Fibroblast of villous mesenchyme (primary cell): ENCODE measurements at places on chromosomes 12 and 14. TPM values are rescaled to one million over a fixed set of nuclear protein-coding genes. Genes with fewer than 3 reads are reported as not detected.
A peak's percentile ranks its signal among the peaks of the same experiment; 100 is the strongest.

Gene SERPINA10
- not detected in 2 replicates for total RNA-seq

Gene ANO2
- 0.43 TPM in 1 of 2 replicates, not detected in the other for total RNA-seq

Gene PLCZ1
- total RNA-seq = not detected in 2 replicates

Gene TROAP
- 11.3 and 14.7 TPM in 2 replicates for total RNA-seq

Gene LIN52
- 10.0 and 11.2 TPM in 2 replicates for total RNA-seq

DNA sequence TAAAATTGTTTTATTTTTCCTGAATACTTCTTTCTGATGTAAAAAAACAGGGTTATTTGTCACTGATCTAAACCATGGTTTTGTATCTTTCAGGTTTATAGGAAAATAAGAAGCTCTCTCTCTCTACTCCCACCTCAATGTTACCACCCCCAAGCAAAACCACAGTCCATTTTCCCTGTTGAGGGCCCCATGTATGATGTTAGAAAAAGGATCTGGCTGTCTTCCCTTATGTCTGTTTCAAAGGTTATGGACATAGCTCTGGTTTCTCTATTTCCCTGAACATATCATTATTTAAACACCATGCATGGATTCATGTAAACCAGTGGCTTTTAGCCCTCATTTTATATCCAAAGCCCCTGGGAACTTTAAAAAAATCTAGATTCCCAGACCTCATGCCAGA, 649.0 kb upstream of the TBX3 start:
- no peak for DNase-seq

- no peak for DNase-seq
Measured at GRCh38 chr12:42216737-42217136, 21.3 kb downstream of the YAF2 start.

GRCh38 chr14:98871796-98872195, 400.2 kb downstream of the BCL11B start:
- no peak for DNase-seq

DNA sequence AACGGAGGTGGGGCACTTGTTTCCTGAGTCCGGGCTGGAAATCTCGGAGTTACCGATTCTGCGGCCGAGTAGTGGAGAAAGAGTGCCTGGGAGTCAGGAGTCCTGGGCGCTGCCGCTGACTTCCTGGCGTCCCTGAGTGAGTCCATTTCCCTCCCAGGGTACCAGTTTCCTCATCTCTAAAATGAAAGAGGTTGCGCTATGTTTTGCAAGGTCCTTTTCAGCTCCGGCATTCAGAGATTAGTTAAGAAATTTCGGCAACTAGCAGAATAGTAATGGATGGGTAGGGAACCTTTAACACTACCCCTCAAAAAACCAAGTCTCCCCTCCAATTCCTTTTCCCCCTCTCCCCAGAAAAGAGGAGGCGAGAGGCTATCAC, 724 bp downstream of the BLOC1S1 start:
- no peak for DNase-seq

DNA sequence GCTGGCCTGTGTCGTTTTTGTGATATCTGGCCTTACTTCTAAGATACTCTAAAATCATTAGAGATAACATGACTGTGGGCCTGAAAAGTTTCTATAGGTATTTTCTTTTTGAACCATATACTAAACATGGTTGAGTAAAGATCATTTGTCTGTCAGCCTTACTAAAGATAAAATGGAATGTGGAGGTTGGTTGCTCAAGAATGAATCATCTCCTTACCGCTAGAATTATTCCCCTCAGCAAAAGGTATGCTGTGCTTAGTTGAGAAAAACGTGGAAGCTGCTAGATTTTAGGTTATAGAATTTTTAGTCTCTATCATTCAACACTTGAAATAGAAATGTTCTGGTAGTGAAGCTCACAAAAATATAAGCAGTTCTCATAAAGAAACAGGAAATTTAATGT, 407.3 kb downstream of the AEBP2 start:
- DNase-seq = peak; percentile 77

DNA sequence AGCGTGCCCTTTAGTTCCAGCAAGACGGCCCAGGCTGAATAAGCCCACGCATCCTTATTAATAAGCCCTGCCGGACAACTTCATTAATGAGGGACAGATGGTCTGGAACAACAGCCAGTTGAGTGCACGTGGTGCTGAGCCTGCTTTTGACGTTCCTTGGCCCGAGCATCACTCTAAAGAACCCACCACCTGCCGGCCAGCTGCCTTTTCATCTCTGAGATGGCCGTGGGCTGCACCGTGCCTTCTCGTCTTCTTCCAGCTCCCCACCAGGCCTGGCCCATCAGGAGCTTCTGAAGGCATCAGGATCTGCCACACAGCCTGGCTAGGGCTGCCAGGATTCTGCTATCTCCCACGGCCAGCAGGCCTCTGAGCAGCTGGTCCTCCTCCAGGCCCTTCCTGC, 80.0 kb downstream of the AACS start:
- DNase-seq = peak; percentile 21

- no peak for DNase-seq
Measured at GRCh38 chr12:92493816-92494215, 209.0 kb upstream of the PLEKHG7 start.

GRCh38 chr14:25032092-25032784, 17.7 kb downstream of the STXBP6 start:
- no peak for DNase-seq

- no peak for DNase-seq
Measured at GRCh38 chr14:105220699-105221597, 27.4 kb upstream of the BTBD6 start.
